ENCODE measurements at places on chromosomes 11 and 22.

DNA sequence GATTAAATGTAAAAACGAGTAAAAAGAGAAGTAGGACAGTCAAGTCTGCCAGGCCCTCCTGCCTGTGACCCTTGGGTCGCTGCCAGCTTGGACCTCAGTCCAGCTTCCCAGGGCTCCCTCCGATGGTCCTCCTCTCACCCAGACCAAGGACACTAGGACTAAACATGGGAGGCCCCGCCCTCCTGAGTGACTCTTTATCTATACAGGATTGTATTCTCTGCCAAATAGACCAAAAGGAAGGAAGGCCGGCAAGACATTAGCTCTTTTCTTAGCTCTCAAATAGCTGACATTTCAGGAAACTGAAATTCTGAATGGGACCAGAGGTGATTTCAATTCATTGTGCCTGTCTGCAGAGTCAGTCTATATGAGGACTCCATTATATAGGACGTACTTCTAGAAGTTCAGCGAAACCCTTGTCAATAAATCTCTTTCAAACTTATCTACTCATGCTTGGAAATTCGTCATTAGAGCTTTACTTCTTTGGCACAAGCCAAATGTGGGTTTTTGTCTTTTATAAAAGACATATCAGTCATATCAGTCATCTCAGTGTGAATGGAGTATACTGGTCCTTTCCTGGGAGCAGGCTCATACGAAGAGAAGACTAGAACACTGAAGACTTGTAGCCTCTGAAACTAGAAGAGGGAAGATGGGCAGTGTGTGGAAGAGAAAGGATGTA, 28.5 kb downstream of the ADORA2A start:
- no peak for DNase-seq

DNA sequence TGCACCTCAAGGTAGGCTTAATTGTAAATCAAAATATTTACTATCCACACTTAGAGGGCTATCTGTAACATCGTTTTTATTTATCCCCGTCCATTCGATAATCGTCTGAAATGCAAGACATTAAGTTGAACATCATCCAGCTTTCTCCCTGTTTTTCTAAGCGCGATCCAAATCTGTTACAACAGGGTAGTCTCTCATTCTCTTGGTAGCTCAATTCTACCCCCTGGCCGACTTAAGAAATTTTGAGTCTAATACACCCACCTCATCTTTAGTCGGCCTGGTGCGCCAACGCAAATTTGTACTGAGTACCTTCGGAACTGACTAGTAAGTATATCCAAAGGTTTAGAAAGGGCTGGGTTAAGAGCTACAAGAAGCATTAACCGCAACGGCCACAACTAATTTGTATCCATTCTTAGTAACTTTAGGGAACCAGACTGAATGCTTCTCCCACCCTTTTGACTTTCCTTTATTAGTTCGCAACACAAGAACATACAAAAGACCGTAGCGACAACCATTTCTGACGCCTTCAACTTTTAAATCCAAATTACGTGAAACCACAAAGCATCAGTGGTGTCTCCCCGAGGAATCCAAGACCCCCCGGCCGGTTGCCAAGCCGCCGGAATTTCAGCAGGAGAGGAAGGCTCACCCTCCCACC, 1.0 kb upstream of the ZNF143 start:
- DNase-seq, result peak; percentile 45

DNA sequence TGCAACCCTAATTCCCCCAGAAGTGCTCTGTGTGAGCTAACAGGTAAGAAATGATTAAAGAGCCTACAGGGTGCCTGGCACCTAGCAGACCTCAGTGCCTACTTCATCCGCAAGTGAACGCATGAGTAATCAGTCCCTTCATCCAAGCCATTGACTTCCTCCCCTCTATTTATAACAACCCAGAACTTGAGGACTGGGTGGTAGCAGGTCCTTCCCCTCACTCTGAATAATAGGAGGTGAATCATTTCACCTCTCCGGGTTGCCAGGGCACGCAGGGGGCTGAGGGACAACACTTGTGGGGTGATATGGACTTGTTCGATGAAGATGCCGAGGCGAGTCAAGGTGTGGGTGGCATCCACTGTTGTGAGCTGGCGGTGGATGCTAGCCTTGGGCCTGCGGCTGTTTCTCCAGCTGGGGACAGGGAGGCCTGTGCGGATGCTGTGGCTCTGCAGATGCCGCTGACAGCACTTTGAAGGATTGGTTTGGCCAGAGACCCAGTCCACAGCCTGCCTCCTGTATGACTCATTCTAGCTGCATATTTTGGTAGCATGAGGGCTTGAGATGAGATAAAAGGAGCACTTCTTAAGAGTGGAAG, 11.7 kb upstream of the SORL1-AS1 start:
- DNase-seq, result peak; percentile 89

GRCh38 chr11:4607096-4607495, 935 bp downstream of the TRIM68 start:
- DNase-seq, result no peak

- peak; percentile 20 for DNase-seq
These were observed 1031.8 kb downstream of the NTM start for GRCh38 chr11:132402071-132402684.

DNA sequence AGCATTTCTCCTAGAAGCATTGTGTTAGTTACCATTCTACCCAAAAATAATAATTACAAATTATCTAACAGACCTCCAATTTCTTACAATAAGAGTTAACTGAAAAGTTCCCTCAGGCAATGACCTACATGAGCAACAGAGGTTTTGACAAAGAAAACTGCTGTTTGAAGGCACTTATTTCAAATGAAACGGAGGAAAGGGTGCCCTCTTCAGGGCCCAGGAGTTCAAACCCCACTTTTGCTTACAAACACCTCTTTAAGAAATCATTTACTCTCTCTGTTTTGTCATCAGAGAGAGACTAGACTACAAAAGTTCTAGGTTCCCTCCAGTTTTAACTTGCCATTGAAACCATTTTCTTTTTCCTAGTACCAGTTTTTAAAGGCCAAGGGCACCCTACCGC, 56.7 kb downstream of the AMBRA1 start:
- DNase-seq, result no peak

DNA sequence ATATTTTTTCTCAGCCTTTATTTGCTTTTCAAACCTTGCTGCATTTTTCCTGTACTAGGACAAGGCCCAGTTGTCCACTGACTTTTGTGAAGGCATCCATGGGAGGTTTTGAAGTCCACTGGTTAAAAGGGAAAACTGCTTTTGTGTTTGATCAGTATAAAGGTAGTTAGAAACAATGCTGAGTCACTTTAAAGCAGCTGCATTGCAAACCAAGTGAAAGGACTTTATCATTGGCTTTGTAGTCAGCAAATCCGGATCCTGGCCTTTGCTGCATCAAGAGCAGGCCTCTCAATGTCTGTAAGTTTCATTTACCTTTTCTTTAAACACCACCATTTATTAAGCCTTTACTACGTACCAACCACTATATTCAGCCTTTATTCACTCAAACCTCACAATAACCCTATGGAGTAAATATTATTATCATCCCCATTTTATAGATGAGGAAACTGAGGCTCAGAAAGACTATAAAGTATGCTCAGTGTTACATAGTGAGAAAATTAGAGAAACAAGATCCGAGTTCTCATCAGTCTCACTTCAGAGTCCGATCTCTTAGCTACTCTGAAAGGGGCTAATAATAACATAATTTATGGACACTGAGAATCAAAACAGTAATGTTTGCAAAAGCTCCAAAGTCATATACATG, 60.6 kb upstream of the HSD17B12 start:
- no peak for DNase-seq

DNA sequence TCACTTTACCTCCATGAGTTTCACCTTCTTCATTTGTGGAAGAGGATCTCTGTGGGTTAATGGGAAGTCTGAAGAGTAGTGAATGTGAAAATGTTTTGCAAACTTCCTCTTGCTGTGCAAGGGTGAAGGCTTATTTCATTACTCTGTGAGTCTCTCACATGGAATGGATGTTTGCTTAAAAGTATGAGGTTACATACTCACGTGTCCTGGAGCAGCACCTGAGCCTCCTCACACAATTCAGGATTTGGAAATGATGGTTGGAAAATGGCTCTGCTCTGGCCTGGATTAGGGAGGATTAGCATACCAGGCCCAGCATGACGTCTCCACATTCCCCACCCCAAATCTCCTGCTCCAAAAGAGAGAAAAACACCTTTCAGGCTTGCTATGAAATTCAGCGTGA, 4.8 kb downstream of the GRAMD1B start:
- no peak for DNase-seq

DNA sequence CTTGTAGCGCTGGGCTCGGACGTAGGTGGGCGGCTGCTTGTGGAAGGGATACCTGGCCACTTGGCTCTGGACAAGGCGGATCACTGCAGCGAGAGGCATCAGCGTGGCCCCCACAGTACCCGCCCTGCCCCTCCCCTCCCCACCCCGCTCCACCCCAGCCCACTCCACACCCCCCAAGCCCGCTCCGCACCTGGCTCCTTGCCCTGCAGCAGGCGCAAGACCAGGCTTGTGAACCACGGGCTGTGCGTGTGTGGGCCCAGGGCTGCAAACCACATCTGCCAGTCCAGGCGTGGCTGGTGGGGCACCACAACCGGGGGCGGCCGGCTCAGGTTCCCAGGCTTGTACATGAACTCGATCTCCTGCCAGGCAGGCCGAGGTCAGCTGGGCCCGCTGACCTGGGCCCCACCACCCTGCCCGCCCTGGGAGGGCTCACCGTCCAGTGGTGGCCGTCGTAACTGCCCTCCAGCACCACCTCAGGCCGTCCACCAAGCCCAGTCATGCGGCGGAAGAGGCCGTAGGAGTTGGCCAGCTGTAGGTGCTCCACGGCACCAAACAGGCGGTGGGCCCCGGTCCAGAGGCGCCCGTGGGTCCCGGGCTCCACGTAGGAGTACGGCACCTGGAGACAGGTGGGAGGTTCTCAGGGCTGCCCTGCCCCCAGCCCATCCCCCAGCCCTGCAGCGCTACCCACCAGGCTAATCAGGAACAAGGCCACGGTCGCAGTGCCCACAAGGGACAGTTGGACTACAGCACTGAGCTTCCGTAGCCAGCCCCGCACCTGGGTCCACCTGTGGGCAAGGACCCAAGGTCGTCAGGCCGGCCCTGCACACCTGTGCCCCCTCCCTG, 2.9 kb downstream of the LMF2 start:
- no peak for DNase-seq

- no peak for DNase-seq
These were observed 123.8 kb downstream of the NECTIN1 start for GRCh38 chr11:119605137-119605665.

DNA sequence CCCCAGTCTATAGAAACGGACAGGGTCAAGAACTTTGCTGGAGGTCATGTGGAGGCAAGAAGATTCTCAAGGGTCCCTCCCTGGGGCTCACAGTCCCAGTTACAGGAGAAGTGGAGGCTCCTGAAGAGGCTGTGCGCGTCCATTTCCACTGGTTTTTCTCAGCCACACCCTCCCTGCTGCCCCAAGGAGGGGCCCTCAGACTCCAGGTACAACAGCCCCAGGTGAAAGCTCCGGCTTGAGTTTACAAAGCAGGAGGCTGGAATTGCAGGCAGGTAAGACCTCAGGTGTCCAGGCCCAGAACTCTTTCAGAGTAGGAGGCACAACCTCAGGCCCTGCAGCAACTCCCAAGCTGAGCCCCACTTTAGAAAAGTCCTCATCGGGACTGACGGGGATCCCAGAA, 3.1 kb downstream of the SHANK2 start:
- no peak for DNase-seq

DNA sequence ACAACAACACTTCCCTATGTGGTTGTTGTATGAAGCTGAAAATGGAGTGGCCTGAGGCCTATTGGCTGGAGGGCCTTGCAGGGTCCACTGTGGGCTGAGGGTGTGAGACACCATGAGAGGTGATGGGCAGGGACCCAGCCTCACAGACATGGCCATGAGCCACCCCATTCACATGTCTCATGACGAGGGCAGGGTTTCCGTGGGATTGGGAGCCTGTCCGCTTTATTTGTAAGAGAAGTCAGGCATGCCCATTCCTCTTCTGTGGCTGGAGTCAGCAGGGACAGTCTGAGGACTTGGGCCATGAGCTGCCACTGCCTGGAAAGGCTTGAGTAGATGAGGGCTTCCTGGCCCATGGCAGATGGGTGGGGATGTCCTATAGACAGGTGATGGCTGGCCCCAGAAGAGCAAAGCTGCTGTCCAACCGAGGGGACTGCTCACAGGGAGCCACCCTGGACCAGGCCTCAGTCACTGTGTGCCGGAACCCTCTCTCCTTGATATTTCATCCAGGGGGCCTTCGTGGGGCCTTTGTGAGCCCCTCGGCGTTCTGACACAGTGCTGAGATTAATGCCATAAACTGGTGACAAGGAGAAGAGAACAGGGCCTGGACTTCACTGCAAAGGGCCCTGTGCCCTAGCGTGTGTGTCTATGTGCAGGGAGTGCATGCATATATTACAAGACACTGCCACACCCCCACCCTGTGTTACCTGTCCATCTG, 971.9 kb downstream of the BRD1 start:
- DNase-seq, result no peak

GRCh38 chr11:30128269-30128932, 102.4 kb upstream of the FSHB start:
- DNase-seq, result no peak

- DNase-seq, result no peak
These were observed 27.9 kb upstream of the ANO1 start for GRCh38 chr11:70050243-70050642.

- DNase-seq, result peak; percentile 90
These were observed 32.9 kb upstream of the SMIM38 start for GRCh38 chr11:69122630-69123431.

DNA sequence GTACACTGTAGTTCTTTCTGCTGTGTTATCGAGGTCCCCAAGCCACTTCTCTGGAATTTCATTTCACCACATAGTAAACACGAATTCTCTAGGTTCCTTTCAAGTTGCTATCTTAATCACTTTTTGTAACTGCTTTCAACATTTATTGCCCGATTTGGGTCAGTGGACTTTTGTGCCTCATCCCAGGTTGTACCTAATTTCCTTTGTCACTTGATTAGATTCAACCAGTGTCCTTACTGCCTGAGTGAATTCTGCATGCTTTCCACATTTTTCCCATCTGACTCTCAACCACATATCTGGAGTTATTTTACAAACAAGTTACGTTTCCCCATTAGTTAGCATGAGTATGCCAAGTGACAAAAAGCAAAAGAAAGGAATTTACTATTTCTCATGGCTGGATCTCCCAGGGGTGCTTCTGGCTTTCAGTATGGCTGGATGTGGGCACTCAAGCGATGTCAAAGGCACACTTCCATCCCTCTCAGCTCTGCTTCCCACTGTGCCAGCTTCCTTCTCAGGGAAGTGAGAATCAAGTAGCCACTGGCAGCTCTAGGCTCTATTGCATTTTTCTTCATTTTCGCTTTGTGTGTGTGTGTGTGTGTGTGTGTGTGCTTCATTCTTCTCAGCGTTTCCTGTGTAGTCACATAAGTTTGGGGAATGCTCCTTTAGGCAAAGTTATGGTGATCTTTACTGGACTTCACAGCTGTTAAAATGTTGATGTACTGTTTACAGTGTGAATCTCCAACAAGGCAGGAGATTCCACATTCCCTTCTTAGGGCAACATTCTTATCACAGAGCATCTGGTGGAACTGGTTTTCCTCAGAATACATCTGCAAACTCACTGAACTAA, 128.9 kb downstream of the DBX1 start:
- peak; percentile 53 for DNase-seq

DNA sequence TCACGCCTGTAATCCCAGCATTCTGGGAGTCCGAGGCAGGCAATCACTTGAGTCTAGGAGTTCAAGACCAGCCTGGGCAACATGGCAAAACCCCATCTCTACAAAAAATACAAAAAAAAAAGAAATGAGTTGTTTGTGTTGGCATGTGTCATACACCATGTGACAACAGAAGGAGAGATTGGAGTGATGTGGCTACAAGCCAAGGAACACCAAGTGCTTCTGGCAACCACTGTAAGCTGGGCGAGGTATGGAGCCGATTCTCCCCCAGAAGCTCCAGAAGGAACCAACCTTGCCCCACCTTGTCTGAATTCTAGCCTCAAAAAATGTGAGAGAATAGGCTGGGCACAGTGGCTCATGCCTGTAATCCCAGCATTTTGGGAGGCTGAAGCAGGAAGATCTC, 39.1 kb upstream of the SLC35C1 start:
- DNase-seq, result no peak

All from MG63 (cell line).